ENCODE measurements at places on chromosomes 2 and 18.

DNA sequence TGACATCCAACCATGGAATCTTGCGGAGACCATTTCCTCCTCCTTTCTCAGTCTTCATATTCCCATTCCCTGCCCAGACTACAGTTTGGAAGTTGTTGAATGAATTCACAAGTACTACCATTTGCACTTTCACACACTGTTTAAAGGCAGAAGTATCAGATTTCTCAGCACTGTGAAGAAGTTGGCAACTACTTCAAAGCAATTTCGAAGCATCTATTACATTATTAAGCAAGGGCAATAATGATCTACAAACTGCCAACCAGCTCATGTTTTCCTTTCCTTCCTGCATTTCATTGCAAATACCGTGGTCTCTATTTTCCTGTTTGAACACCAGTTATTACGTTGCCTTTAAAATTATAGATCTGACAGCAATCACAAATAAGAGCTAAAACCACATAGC, 105.5 kb downstream of the IRS1 start:
- no peak for DNase-seq

GRCh38 chr2:216448829-216449228, 36.5 kb downstream of the SMARCAL1 start:
- DNase-seq: no peak

GRCh38 chr2:207008105-207008990, 69.0 kb downstream of the CPO start:
- no peak for DNase-seq

- no peak for DNase-seq
These were observed 73.9 kb downstream of the NDUFA10 start for GRCh38 chr2:239951129-239951734.

GRCh38 chr18:77105680-77106079, 26.9 kb downstream of the MBP start:
- no peak for DNase-seq

Data from T-helper 9 cell (primary cell).